ENCODE measurements at places on chromosomes 16 and 17.

DNA sequence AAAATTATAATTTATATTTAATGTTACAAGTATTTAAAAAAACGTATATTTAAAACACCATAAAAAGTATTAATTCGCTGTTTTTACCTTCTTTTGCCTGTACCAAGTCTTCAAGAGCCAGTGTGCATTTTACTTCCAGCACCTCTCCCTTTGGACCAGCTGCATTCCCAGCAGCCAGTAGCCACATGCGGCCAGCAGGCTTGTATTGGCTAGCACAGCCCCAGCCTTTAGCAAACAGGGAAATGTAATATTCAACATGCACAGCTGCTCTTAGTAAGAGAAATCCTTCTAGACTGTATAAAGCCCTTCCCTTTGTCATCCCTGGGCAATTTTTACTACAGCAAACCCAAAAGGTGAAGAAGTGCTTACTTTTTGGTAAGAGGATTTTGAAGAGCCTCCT, 6.6 kb downstream of the DHODH start:
- DNase-seq, result no peak
- no peak overlapping the region for H3K27ac ChIP-seq
- peaks cover 50% of the 10 kb centered on the region for H3K36me3 ChIP-seq
- no peaks in the 10 kb centered on the region for H3K4me1 ChIP-seq
- H3K4me3 ChIP-seq, result no peak overlapping the region

DNA sequence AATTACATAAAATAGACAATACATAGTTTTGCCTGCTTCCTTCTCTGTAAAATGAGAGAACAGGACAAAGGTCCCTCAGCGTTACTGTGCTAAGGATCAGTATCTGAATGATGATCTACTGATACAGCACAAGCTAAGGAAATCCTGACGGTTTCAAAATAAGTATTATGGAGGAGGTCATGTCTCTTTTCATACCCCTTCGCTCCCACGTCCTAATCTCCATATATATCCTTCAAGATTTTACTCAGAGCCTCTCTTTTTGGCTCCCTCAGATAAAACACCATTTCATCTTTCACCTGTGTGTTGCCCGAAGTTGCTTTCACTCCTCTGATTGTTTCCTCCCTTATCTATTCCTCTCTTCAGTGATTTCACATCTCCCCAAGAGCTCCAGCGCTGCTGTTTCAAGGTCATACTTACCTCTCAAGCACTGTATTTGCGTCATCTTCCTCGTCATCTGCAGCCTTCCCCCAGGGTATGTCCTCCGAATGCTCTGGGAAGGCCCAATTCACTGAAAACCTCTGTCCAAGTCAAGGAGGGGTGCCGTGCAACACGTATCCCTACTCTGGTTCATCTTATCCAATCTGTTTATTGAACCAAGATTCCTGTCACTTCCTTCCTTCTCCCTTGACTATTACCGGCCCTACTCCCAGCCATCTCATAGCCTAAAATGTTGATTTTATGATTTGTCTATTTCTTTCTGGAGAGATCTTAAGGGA, 1.2 kb upstream of the BLTP2 start:
- DNase-seq, result peak; percentile 68
- H3K4me3 ChIP-seq, result no peak overlapping the region
- H3K4me1 ChIP-seq, result peaks cover 26% of the 10 kb centered on the region
- H3K27me3 ChIP-seq, result no peaks in the 10 kb centered on the region
- H3K27ac ChIP-seq, result peak overlapping the region; percentile 94
- peaks cover 35% of the 10 kb centered on the region for H3K36me3 ChIP-seq

DNA sequence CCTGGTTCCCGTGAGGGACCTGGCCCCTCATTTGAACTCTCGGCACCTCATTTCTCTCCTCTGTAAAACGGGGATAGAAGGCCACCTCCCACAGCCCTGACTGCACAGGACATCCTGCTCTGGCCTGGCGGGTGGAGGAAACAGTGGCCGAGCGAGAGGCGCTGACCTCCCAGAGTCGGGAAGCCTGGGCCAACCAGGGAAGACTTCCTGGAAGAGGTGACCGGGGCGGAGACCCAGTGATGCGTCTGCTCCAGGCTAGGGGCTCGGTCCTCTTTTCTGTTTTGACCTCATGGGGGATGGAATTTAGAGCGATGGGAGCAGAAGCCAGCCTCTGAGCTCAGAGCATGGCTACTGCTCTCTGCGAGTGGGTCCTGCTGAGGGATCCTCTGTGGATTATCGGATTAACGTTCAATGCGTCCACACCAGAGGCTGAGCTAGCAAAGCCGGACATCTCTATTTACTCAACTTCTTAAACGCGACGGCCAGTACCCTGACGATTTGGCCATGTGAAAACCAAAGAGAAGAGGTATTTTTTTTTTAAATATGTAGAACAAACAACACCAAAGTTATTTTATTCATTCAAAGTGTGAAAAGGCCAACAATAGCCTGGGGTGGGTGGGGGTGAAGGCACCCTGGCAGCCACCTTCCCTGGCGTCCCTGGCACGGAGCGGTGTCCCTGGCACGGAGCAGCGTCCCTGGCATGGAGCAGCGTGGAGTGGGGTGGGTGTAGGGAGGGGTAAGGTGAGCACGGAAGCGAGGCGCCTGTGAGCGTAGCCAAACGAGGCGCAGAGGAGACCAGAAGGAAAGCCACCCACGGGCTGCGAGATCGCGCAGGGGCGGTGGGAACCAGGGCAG, 9.2 kb upstream of the MSLN start:
- no peak overlapping the region for H3K4me3 ChIP-seq
- no peak overlapping the region for H3K27ac ChIP-seq
- no peak for DNase-seq
- H3K4me1 ChIP-seq, result peaks cover 3% of the 10 kb centered on the region
- no peaks in the 10 kb centered on the region for H3K36me3 ChIP-seq

- H3K27ac ChIP-seq, result no peak overlapping the region
- peak; percentile 9 for DNase-seq
- H3K4me3 ChIP-seq, result no peak overlapping the region
- H3K36me3 ChIP-seq, result no peaks in the 10 kb centered on the region
Measured at GRCh38 chr17:62680541-62681052, 53.1 kb downstream of the MRC2 start.

- no peak overlapping the region for H3K4me3 ChIP-seq
- DNase-seq, result no peak
- no peaks in the 10 kb centered on the region for H3K4me1 ChIP-seq
- no peak overlapping the region for H3K27ac ChIP-seq
- no peaks in the 10 kb centered on the region for H3K27me3 ChIP-seq
- H3K36me3 ChIP-seq, result no peaks in the 10 kb centered on the region
Measured at GRCh38 chr17:7191069-7191468, 11.9 kb upstream of the ASGR1 start.

GRCh38 chr17:7356072-7356549, 1.2 kb downstream of the TMEM95 start:
- peaks cover 10% of the 10 kb centered on the region for H3K27me3 ChIP-seq
- DNase-seq, result peak; percentile 90
- H3K4me1 ChIP-seq, result peaks cover 9% of the 10 kb centered on the region
- H3K36me3 ChIP-seq, result peaks cover 3% of the 10 kb centered on the region
- no peak overlapping the region for H3K4me3 ChIP-seq
- H3K27ac ChIP-seq, result no peak overlapping the region

DNA sequence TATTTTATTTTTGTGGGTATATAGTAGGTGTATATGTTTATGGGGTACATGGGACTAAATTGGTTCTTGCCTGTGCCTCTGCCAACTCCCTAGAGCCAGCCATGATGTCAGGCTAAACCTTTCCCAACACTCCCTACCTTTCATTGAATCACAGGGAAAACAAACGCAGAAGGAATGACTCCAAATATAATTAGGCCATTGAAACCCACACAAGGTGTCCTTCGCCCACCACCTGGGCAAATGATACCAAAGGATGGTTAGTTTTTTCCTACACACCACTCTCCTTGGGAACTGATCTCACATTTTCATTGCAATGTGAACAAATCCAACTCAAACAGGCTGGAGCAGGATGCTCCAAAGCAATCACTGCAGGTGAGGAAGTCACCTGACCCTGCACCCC, 27.5 kb downstream of the WSB1 start:
- H3K4me1 ChIP-seq, result peaks cover 25% of the 10 kb centered on the region
- H3K36me3 ChIP-seq, result no peaks in the 10 kb centered on the region
- H3K4me3 ChIP-seq, result no peak overlapping the region
- no peak overlapping the region for H3K27ac ChIP-seq
- no peaks in the 10 kb centered on the region for H3K27me3 ChIP-seq
- DNase-seq, result no peak

DNA sequence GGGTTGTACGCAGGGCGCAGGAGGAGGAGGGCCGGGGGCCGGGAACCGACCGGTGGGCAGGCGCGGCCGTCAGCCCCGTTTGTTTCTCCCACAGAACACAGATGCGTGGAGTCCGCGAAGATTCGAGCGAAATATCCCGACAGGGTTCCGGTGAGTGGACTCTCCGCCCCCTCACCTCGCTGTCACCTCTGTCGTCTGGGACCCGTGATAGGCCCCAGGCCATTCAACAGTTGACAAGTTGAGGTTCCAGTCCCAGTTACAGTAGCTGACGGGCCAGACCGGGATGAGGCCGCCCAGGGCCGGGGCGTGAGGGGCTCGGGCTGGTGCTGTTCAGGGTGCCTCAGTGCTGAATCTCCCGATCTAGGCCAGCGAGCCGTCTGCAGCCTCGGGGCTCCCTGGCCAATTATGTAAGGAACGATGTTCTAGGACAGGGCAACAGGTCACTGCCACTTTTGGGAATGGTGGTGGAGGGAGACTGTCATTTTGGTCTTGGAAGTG, 628 bp downstream of the GABARAPL2 start:
- H3K27me3 ChIP-seq, result no peaks in the 10 kb centered on the region
- H3K4me3 ChIP-seq, result peak overlapping the region; percentile 91
- H3K4me1 ChIP-seq, result peaks cover 1% of the 10 kb centered on the region
- DNase-seq, result peak; percentile 41

DNA sequence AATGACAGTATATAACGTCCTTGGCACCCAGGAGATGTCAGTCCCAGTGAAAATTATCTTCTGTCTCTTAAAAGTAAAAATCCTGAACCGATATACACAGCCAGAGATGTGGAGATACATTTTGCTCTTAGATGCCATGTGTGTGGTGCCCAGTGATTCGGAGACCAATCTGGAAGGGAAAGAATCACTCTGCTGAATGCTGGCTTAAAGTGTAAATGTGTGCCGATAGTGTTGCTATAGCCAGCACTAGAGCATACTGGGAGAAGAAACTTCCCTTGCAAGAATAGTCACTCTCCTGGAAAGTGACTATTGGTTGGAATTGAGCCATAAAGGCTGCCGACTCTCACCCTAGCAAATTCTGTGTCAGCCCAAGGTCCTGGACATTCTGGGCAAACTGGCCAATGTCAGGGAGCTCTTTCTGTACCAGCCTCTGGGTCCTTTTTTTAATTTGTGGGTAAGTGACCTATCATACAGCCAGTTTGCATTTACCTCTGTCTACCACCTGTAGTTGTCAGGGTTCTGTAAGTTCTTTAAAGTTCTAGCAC, 44.2 kb upstream of the HNF1B start:
- H3K27ac ChIP-seq, result no peak overlapping the region

DNA sequence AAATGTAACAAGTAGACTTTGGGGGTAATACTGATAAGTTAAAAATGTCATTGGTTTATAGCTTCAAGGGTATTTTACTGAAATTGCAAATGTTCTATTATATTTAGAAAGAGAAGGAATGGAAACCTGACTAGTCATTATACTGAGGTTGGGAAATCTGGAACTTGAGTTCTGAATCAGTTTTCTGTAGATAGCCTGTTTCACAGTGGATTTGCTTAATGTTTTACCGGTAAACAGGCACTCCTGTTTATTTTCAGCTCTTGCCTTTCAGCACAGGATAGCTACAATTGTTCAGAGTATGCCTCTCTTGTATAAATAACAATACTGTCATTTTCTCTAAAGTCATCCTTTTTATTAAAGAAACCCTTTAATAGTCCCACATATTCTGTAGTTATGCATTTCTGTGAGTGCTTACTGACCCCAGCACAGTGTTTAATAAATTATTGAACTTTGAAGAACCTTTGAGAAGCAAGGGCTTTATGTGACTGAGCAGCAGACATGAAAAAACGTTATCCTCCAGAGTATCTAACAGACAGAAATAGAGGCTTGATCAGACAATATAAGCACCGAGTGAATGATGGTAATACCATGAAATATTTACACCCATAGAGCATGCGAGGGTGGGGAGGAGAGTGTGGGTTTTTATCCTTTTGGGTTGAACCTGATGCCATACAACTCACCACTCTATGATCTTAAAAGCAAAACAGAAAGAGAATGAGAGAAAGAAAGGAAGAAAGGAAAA, 58.2 kb downstream of the FTO start:
- no peaks in the 10 kb centered on the region for H3K36me3 ChIP-seq
- no peaks in the 10 kb centered on the region for H3K27me3 ChIP-seq
- peak; percentile 43 for DNase-seq
- H3K27ac ChIP-seq, result no peak overlapping the region
- no peak overlapping the region for H3K4me3 ChIP-seq

DNA sequence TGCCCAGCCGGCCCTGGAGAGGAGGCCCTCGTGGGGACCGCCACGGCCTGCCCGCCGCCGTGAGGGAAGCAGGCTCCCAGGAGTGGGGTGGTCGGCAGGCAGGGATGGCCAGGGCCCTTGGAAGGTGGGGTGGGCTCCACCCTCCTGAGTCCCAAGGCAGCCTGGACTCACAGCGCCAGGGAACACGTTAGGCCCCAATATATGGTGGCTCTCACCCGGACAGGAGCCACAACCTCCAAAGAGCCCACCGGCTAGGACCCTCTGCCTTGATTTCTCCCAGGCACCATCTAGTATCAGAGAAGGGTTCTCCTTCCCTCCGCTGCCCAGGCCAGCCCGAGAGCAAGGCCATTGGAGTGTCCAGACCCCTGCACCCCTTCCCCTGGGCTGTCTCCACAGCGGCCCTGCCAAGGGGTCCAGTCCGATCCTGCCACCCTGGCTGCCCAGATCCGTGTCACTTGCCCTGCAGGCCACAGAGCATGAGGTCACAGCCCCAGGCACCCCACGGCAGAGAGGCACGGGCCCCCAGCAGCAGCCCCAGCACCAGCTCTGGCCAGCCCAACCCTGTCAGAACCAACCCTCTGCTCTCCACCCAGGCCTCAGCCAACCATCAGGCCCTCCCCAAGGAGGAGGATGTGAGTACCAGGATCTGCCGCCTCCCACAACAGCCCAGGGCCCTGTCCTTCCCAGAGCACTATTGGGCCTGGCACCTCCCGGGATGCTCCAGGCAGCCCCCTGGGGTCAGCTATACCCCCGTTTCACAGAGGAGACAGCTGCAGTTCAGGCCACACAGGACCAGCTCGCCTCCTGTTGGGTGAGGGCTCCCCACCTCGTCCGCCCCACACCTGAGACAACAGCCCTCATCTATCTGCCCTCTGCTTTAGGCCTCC, 1.1 kb upstream of the AXIN1 start:
- no peaks in the 10 kb centered on the region for H3K36me3 ChIP-seq
- H3K4me1 ChIP-seq, result no peaks in the 10 kb centered on the region
- no peak for DNase-seq
- peak overlapping the region; percentile 29 for H3K27ac ChIP-seq

GRCh38 chr17:73998653-73999645, 204.5 kb upstream of the RPL38 start:
- H3K4me3 ChIP-seq, result no peak overlapping the region
- H3K27me3 ChIP-seq, result peaks cover 5% of the 10 kb centered on the region
- H3K27ac ChIP-seq, result no peak overlapping the region
- no peaks in the 10 kb centered on the region for H3K4me1 ChIP-seq
